ENCODE measurements at places on chromosomes 2 and 18.

DNA sequence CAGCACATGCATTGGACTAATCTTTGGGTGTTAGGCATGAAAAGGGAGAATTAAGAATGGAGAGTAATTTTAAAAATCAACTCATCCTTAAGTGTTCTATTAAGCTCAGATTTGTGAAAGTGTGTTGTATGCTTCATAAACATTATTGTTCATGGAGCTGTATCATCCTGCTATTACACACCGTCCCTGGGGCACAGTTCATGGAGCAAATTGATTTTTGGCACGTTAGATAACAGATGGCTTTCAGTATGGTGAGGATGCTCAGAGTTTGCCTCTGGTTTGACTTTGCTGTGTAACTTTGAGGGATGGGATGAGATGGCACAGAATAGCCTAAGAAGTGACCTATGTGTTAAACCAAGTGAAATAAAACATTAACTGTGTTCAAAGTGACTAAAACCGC lies 97.1 kb downstream of the MGAT5 start:
- no peak for DNase-seq

GRCh38 chr2:30756051-30756719 lies 51.1 kb downstream of the CAPN13 start:
- DNase-seq, result peak; percentile 14

- no peak for DNase-seq
Measured at GRCh38 chr2:128681507-128681906, 362.8 kb upstream of the HS6ST1 start.

- no peak for DNase-seq
Measured at GRCh38 chr18:56516789-56517188, 121.6 kb downstream of the TXNL1 start.

DNA sequence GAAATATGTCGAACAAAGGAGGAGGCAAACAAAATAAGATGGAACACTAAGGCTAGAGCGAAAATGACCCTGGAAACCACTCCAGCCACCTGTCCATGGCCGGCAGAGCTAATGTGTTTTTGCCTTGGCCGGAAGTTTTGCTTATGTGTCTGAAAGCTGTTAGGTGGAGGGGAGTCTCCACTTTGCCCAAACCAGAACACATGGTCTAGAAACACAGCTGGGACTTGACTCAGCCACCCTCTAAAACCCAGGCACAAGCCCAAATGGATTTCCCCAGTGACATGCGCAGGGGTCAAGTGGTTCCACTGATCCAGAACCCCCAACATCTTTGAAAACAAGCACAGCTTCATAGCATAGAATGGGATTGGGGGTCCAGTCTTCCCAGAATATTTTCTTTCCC lies 159.3 kb downstream of the ZBTB7C start:
- no peak for DNase-seq

GRCh38 chr2:166293984-166294383 lies 81.8 kb downstream of the SCN9A start:
- no peak for DNase-seq
